ENCODE measurements at places on chromosomes 7 and 10.

DNA sequence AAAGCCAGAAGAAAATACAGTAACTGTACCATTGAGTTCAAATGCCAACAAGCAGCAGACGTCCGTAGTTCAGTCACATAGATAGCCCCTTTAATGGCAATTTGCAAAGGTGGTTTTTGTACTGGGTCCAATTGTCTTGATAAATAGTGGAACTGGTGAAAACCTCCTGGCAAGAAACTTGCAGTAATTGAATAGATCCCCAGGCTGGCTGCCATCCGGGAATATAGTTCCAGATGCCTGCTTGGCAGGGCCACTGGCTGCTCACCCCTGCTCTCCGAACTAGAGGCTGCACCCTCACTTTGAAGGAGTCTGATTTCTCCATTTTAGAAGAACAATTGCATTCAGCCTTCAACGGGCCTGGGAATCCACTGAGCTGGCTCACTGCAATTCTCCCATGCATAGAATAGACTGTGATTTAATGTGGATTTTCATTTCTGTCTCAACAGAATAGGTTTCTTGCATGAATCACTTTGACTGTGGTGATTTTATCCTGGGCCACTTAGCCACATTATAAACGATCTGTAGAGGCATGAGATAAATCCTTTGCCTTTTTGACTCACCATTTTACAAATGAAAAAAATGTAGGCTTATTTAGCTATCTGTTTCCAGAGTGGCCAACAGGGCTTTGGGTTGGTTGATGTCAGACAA, 35.9 kb upstream of the ELMO1 start:
- DNase-seq: no peak

DNA sequence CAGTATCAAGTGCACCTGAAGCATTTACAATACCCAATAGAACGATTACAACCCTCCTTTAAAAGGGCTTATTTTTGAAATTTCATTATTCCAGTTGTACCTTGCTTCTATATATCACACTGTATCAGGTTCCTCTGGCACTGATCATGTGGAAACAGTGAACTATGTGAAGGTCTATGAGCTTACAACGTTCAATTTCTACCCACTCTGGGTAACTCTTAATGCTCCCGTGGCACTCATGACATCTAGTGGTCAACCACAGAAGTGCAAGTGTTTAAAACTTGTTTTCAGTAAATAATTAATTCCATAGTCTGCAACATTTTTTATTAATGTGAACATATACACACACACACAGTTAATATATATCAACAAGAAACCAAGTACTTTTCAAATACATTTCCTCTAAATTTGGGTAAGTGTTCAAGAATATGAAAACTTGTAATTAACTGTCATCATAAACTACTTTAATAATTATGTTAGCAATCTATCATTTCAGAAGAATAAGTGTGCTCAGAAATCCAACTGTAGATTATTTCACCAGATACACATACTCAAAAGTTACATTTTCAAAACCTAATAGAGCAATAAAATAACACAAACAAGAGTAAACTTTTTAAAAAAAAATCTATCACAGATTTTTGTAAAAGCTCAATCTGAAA, 61.0 kb downstream of the MPP7 start:
- peak; percentile 81 for DNase-seq

GRCh38 chr10:126080879-126081411, 184.6 kb downstream of the FANK1 start:
- no peak for DNase-seq

DNA sequence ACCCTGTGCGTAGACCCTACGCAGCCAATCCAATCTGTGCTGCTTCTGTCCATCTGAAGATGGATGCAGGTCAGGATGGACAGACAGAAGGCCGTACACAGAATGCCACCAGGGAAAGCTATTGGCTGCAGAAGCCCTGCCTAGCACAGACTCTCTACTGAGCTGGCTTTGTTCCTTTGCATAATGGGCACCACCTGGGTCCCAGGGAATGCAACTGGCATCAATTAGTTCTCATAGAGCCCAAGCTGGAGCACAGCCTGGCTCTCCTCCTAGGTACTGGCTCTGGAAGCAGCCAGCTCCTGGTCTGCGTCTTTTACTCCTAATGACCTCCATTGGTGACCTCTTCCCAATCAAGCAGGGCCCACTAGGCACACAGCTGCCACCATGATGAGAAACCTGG, 26.8 kb upstream of the CACUL1 start:
- DNase-seq: no peak

DNA sequence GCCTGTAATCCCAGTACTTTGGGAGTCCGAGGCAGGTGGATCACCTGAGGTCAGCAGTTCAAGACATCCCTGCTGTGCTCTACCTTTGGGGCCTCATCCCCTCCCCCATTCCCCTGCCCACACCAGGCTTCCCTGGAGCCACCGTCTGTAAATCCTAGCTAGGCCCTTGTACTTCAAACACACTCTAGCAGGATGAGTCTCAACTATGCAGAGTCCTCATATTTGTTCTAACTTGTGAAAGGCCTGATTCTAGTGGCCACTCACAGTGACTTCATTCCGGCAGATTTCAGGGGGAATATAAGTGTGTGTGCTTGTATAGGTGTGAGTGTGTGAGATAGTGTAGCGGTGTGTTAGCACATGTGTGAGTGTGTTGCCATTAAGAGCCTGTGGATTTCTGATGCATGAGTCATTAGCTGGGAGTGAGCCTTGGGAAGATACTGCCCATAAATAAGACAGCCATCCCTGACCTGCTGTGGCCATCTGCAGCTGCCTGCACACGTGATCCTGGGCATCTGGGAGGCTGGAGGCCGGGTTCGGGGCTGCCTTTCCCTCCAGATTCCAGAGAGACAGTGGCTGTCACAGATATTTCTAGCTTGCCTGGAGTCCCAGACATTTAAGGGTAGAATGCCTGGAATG, 1.7 kb upstream of the NEURL1 start:
- DNase-seq: no peak

- no peak for DNase-seq
Measured at GRCh38 chr7:85322252-85322651, 135.4 kb upstream of the SEMA3D start.

GRCh38 chr10:28533186-28533564, 257 bp downstream of the WAC start:
- DNase-seq: no peak

DNA sequence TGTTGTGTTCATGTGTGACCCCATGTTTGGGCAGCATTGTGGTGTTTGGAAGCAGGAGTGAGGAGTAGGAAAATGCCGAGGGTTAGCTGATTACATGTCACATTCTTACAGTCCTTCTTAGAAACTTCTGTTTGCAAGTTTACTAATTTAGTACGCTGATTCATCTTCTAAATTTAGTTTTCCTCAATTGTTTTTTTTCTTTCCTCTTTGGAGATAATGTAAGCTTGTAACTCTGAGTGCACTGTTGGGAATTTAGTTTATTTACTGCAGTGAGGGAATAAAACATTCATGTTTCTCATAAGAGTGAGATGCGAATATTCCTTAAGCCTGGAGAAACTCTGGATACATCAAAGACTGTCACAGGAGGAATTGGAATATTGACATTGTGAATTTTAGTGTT, 135.0 kb downstream of the NT5C2 start:
- no peak for DNase-seq

DNA sequence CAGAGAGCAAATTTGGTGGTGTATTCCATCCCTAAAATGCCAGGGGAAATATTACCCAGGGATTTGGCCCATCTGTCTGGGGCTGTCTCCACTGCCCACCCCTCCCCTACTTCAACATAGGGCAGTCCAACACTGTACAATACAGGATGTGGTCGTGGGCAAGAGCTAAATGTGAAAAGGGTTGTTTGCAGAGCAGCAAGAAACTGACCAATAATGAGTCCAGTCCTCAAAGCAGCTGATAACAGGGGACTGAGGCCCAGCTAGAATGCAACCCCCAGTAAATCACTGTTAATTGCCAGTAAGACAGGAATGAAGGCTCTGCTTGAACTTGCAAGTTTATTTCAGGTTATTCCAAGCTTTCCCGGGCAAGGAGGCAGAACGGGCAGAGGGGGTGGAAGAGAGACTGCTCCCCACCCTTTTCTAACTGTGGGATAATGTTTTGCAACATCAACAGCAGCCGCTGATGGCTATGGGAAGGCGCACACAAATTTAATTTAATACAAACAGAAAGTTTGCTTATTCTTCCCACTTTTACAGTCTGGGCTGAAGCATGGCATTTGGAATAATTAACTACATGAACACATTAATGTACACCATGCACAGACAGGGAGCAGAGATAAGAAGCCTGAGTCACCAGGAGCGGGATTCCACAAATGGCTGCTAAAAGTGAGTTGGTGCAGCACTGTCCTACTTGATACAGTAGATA, 36.8 kb downstream of the AFAP1L2 start:
- DNase-seq: no peak

Data from Karpas-422 (cell line).